ENCODE measurements at places on chromosomes 2 and 18. TPM values are rescaled to one million over a fixed set of nuclear protein-coding genes. Genes with fewer than 3 reads are reported as not detected.

FBLN7 gene
- 2.3 TPM for total RNA-seq

DSG3 gene
- not detected for total RNA-seq

CXCR2 gene
- total RNA-seq: 9.1 TPM

GRCh38 chr2:114762986-114763385 lies 320.5 kb downstream of the DPP10 start:
- DNase-seq: no peak

GRCh38 chr18:31206071-31206470 lies 43.4 kb upstream of the DSC1 start:
- DNase-seq: no peak

DNA sequence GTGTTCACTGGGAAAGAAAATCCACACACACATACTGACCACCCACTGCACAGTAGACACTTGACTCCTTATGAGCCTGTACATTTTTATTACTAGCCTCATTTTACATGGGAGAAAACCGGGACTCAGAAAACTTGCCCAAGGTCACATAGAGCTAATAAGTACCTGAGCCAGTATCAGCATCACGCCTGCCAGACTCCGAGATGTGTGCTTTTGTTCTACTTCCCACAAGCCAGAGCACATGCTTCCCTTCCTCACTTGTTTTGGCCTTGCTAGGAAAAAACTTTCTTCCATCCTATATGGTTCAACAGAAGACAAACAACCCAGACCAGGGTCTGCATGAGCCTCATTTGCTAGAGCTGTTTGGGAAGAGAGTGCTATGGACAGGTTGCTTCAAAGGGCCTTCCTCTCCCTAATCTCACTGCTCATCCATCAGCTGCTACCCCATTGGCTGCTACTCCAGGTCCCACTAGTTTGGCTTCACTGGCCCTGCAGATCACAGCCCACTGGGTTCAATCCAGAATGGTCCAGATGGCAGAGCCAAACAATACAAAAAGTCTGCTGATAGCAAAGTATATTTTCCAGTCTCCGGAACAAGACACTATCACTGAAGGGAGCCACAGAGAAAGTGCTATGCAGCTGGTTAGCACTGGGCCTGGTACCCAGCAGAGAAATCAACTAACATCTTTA lies 63.9 kb downstream of the STK39 start:
- DNase-seq: no peak

- no peak for DNase-seq
Measured at GRCh38 chr2:95333888-95334338, 36.8 kb downstream of the KCNIP3 start.

TCF23 gene
- not detected for total RNA-seq

DNA sequence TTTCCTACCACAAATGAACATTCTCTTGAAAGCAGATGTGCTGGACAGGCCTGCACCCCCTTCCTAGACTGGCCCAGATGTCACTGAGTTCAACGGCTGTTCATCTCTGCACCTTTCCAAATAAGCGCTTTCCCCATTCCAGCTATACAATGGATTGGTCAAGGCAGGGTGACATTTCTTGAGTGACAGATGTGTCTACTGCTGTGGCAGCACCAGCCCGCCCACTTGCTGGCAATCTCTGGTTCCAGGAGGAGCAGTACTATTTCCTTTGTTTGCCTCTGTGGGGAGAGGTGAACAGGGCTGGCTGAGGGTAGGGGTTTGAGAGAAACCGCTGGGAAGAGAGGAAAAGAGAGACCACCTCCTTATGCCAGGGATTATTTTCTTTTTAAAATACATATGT lies 269.5 kb upstream of the POU3F3 start:
- no peak for DNase-seq

DNA sequence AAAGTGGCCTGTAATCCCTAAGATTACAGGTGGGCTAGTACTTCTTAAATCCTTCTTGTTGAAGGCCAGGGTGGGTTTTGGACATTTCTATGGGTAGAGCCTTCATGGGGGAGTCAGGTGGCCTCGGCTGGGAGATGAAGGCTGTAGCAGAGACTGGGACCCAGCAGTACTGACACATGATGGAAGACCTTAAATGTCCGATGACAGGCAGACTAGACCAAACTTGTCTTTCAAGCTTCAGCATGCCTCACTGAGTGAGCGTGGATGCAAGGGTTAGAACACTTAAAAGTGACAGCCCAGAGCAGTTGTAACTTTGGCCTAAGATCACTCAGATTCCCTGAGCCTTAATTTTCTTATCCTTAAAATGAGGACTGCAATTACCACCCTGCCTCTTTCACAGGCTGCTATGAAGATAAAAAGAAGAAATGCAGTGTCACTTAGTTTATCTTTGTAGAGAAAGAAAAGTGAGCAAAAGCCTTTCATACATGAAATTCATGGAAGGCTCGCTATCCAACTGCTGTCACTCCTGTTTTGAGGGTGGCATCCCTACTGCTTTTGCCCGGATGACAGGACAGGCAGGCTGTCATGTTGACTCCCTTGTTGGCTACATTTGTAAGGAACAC lies 19.5 kb downstream of the PLEK start:
- no peak for DNase-seq

GRCh38 chr2:196959281-196959680 lies 32.8 kb upstream of the PGAP1 start:
- DNase-seq: no peak

- DNase-seq: no peak
Measured at GRCh38 chr2:168744844-168745243, 57.6 kb upstream of the NOSTRIN start.

DNA sequence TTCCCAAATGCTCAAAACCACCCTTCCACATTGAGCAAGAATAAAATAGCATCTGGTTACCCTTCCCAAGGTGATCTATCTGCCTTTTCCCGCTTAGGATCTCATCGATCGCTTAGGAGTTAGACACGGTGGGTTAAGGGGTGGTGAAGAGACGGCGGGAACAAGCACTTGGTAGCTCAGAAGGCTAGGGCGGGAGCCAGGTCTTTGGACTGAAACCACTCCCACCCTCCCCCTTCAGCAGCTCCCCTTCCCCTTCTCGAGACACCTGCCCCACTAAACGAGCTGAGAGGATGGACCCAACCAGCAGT lies 513 bp downstream of the THOC1 start:
- no peak for DNase-seq

GRCh38 chr2:19801367-19802080 lies 100.3 kb downstream of the TTC32 start:
- peak; percentile 66 for DNase-seq

DNA sequence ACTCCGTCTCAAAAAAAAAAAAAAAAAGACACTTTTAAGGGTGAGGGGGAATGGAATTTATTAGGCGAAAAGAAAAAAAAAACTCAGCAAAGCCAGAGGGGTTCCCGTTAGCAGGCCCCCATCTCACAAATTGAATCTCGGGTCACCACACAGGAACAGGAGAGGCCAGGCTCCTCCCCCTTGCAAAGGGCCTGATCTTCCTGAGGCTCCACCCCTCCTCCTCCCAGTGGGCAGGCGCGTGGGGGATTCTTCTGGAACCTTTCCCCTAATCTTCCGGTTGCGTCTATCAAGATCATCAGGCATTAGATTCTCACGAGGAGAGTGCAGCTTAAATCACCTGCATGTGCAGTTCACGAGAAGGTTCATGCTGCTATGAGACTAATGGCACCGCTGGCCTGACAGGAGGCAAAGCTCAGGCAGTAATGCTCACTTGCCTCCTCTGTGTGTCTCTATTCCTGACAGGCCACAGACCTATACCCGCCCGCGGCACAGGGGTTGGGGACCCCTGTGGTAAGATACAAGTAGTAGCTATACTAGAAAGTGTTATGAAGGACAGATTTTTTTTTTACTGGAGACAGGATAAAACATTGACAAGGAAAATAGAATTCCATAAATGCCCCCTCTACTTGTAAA lies 45.8 kb downstream of the TAF4B start:
- no peak for DNase-seq

DNA sequence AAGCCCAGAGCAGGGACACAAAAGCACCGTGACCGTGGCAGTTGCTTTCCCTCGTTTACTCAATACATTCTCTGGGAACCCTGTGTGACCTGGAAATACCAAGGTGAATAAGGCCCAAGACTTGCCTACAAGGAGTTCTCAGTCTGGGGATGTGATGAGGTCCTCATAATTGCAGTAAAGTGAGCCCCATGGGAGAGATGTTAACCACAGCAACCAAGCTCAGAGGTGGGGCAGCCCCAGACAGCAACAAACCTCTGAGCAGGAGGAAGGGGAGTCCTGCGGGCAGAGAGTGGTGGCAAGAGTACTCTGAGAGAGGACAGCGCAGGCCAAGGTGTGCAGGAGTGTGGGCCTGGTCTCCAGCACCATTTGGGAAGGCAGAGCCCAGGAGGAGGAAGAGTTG lies 91.6 kb downstream of the TTC32 start:
- no peak for DNase-seq

DNA sequence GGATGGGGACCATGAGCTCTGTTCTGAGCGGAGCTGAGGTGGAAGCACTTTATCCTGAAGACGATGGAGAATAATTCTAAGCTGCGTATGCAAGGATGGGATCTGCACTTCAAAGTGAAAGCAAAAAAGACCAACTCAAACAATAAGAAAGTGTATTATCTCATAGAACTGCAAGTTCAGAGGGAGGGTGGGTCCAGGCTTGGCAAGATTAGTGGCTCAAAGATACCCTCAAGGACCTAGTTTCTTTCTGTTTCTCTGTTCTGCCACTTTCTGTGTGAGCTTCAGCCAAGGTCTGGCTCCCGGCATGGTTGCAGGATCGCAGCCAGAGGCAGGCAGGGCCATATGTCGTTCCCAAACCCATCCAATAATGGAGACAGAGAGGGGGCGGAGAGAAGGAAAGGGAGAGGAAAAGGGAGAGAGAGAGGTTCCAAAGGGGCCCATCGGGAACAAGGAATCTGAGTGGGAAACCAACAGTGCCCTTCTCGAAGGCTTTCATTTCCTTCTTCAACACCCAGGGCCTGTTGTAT lies 169.2 kb upstream of the NCK2 start:
- no peak for DNase-seq

DNA sequence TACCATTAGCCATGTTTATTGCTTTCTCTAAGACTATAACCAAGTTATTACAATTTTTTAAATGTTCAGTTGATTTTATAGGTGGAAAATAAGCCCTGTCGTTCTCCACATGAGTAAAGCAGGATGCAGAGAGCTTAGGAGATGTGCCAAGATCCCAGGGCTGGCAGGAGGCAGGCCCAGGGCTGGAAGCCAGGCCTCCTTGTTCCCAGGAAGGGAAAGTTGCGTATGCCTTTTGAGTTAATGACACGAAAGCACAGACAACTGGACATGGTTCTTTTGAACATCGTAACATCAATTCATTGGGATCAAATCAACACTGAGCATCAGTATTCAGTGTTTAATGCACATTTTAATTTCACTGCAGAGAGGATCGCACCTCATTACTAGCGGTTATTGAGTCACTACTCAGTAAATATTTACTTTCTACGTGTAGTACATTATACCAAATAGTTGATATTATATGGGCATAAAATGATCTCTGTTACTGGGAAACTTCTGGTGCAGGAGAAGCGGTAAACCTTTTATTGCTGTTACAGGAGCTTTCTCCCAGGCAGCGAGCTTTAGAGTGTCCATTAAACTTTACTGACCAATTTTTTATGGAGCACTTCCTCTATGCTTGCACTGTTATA lies 60.0 kb downstream of the RNF144A start:
- no peak for DNase-seq

DNA sequence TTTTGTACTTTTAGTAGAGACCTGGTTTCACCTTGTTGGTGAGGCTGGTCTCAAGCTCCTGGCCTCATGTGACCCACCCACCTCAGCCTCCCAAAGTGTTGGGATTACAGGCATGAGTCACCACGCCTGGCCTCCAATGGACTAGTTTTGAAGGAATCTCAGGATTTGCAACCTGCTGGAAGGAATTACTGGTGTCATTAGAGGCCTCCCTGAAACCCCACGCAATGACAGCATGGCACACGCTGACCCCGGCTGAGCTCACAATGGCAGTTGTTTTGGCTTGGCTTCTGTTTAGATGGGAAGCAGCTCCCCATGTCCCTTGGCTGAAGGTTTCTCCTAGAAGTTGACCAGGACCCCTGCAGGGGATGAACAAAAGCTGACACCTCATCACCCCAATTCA lies 23.1 kb upstream of the COPS8 start:
- no peak for DNase-seq

DNA sequence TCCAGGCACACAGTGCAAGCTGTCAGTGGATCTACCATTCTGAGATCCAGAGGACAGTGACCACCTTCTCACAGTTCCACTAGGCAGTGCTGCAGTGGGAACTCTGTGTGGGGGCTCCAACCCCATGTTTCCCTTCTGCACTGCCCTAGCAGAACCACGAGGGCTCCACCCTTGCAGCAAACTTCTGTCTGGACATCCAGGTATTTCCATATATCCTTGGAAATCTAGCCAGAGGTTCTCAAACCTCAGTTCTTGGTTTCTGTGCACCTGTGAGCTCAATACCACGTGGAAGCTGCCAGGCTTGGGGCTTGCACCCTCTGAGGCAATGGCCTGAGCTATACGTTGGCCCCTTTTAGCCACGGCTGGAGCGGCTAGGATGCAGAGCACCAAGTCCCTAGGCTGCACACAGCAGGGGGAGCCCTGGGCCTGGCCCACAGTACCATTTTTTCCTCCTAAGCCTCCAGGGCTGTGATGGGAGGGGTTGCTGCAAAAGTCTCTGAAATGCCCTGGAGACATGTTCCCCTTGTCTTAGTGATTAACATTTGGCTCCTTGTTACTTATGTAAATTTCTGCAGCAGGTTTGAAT lies 77.5 kb downstream of the MAP4K3 start:
- DNase-seq: no peak

GRCh38 chr18:49161627-49162026 lies 210.9 kb upstream of the SMAD7 start:
- no peak for DNase-seq

GRCh38 chr2:180720829-180721228 lies 259.6 kb upstream of the UBE2E3 start:
- DNase-seq: no peak

GRCh38 chr2:185658750-185659149 lies 79.9 kb upstream of the FSIP2 start:
- DNase-seq: no peak

DNA sequence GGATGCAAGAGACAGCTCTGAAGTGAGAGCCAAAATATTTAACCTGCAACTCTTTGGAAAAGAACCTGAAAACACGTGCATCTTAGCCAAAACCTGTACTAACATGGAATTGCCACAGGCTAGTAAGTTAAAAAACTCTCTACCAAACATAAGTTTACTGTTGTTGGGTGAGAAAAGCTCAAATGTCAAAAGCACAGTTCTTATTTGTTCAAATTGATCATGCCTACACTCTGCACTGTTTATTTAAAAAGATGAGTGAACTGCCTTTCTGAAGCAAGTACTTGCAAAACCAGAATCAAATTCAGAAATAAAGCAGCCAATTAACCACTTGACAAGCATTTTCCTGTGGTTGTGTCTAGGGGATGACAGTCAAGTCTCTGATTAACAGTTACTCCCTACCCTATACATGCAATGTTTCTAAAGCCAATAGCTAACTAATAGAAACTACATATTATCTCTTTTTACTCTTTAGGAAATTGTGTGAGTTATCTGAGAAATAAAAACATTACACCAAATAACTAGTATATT lies 5.6 kb downstream of the IKZF2 start:
- no peak for DNase-seq

Data from sciatic nerve (tissue), 2 donors.